ENCODE measurements at places on chromosomes 1 and 21.

DNA sequence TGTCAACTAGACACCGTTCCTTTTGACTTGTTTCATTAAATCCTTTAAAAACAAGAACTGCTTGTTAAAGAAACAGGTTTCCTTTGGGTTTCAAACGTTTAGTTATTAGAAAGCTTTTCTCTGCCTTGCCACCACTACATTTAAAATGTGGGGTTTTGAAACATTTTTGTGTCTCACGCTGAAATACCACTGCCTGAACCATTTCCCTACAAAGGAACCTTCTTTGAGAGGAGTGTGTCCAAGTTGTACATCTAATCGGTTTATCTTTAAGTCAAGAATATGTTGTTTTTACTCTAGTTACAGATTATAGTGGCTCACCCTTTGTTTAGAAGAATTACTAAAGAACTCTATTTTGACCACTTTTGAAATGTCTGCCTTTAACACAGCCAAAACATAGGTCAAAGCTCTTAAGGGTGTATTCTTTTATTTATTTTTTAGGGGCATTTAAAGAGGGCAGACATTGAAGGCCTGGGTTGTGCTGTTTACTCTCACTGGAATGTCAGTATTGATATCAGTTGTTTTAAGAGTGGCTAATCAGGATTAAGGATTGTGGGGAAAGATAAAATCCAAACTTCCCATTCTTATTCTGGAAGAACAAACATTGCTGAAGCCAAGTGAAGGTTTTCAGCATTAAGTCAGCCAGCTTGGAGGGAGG, 143.4 kb downstream of the GALNT2 start:
- DNase-seq: no peak

DNA sequence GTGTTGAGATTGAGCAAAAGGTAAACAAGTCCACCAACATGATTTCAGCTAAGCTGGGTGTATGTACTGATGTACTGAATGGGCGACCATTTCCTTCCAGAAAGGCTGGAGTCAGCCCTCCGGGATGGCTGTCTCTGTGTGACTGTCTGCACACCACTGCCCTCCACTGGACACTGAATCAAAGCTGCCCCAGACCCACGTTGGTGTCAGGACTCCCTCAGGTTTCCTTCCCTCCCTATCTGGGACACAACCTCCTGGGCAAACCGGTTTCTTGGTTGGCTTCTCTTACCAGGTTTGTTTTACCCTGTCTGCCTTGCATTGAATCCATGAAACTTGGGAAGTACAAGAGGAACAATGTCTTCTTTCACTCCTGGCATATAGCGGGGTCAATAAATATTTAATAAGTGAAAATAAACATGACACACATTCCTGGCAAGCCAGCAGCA, 5.3 kb upstream of the SRP9 start:
- no peak for DNase-seq

DNA sequence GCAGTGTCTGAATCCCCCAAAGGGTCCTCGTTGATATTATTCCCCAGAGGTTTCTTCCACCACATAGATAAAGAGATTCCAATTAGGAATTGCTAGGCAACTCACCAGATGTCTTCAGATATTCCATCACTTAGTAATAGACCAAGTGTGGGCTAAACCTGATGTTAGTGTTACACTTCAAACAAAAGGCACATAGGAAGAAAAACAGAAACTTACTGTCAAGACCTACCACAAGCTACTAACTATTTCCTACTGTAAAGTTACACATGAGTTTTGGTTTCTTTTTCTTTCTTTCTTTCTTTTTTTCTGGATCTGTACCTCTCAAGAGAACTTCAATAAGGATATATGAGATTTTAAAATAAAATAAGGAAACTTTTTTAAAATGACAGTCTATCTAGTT, 879.1 kb upstream of the NEGR1 start:
- DNase-seq: no peak

DNA sequence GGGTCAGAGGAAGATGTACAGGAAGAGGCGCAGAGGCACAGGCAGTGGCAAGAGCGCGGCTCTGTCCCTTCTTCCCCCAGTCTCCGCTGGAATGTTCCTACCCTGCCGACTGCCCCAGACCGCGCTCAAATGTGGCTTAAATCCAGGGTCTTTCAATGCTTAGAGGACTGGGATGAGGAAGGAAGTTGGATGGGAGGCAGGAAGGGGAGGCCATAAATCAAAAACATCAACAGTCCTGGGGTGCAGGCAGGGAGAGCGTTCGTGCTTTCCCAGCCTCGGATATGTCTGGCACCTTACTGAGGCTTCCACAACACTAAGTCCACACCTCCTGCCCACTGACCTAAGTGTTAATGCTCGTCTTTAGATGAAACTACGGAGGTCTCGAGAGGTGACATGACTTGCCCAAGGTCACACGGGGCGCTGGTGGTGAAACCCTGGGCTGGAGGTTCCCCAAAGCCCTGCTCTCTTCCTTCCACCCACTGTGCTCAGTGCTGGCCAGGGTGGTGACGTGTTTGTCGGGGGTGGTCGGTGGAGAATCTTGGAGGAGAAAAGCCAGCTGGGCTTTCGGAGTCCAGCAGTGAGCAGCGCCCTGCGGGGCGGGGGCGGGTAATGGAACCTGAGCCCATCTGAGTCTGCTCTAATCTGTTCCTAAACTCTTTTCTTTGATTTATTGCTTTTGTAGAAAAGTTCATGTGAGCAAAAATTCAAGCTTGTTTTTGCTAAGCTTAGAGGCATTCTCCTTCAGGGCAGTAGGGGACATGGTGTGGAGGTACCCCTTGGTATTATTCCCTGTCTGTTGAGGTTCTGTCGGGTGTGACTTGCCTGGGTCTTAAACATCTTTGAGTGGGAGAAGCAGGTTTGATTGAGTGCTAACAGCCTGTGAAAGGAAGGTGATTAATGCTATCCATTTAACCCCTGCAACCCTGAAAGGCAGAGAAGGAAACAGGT, 708 bp downstream of the CDA start:
- DNase-seq: no peak

DNA sequence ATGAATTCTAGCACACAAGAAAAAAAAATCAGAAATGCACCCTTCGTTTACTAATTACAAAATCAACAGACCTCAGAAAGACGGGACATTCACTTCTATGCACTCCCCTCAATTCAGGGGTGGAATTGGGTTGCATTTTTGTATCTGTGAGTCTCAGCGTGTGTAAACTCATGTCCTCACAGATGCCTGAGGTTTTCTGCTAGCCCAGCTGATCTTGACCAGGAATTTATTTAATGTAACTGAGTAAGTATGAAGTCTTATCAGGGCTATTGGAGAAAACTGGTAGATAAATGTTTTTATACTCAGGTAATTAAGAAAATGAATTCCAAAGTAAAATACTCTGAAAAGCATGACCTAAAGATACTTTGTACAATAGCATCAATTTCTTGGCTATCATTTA, 167.7 kb downstream of the RUNX1 start:
- DNase-seq: no peak

DNA sequence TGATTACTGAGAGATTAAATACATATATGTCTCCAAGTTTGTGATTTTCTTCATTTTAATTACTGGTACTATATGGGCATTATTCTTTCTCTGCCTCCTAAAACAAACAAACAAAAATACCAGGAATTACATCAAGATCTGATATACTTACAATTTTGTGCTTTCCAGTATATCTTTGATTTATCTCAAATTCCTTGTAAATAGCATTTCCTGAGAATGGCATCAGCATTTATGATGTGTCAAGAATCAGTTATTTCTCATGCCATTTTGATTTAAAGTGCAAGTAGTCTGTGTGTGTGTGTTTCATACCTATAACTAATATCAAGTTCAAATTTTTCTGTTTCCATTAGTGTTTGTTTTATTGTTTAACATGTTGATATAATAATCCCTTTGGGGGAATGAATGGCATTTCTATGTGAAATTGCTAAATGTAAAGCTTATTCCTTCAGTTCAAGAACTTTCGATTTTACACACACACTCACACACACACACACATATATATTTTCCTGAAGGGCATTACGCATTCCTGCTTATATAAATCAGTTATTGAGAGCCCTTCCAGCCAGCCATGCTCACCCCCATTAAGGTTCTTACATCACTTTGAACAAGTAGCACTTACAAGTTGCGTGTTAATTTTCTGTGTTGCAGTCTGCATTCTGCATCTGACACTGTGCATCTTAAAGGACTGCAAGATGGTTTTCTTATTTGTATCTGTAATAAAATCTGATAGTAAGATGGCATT, 102.7 kb downstream of the NEK7 start:
- DNase-seq: no peak

GRCh38 chr1:56578963-56579875, at the start of gene PLPP3:
Gene PLPP3, minus strand, starts transcription at chr1:56579563. Its CDS starts 547 bp downstream, at chr1:56579016.
- DNase-seq: no peak

DNA sequence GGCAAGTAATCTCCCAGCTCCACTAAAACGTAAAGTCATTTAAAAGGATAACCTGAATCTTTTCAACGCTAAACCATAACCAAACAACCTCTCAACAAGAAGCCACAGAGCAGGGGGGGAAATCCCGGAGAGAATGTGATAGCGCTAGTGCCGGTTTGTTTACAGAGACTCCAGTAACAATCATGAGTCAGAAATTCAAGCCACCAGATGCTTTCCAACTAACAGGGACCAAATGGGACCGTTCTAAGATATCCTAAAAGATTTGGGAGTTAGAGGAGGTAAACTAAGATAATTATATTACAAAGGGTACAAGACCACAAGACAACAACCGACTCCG, 825 bp downstream of the DCAF8 start:
- peak; percentile 13 for DNase-seq

DNA sequence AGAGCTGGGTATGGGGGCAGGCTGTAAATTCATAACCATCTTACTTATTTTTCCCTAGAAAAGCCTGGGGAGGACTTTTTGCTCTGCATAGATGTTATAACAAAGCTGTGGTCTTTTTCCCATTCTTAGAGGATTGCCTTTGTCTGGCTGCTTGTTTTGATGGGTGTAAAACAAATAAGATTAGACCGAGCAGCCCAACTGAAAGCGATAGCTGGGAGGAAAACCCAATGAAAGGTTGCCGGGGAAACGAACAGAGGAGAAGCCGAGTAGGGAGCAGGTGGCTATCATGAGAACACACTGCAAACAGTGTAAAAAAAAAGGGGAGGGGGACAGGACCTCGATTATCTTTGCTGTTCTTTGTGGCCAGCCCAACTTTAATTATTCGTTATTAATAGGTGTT, 1.9 kb downstream of the ELAVL4 start:
- DNase-seq: no peak

GRCh38 chr1:232625319-232625868, 4.5 kb downstream of the SIPA1L2 start:
- DNase-seq: no peak

GRCh38 chr1:180898441-180899219, 14.1 kb upstream of the KIAA1614 start:
- no peak for DNase-seq

DNA sequence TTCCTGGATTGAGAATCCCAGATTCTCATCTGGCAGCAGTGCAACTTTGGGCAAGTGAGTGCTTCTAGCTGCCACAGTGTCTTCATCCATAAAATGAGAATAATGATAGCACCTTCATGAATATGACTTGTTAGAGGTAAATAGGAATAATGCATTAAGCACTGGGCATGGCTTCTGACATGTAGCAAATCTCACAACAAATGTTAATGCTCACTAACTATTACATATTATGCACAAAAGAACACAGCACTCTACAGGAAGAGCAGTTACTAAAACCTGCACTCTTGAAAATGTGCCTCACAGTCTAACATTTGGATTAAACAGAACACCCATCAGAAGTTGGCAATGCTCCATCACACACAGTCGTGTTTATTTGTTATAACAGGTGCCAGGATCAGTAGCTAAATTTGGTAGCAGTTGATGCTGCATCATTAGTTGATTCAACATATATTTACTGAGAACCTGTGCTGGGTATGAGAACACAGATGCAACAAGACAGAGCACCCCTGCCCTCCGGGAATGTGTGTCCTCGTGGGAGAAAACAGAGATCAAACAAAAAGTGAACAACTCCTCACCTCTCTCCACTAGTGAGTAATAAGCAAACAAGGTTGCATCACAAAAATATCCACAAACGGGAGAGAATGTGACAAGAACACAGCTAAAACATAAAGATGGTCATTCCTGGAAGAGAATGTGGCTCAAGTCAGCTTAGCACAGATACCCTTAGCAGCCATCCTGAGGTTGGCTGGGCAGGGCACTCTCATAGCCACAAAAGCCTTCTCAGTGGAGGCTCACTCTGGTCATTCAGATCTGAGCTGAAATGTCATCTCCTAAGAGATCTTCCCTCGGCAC, 26.2 kb upstream of the LBR start:
- DNase-seq: no peak

DNA sequence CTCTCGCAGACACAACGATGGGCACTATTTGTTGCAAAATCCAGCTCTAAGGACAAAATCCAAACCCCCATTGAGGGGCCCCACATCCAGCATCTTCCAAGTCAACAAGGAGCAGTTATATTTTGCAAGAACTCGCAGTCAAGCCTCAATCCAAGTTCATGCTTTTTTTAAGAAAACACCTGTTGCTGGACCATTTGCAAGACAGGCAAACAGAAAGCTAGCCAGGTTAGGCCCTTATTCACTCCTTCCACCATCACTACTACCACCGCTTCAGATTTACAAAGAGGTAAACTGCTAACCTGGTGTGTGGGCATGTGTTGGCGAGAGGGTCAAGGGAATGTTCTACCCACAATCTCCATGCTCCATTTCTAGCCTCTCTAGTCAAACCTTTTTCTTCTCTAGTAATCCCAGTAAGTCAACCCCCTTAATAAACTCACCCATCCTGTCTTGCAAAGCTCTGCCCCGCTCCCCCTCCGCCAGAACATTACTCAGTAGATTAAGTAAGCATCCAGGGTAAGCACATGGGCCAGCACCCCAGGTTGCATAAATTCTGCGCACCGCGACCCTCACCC, 703 bp downstream of the ERI3 start:
- DNase-seq: no peak

DNA sequence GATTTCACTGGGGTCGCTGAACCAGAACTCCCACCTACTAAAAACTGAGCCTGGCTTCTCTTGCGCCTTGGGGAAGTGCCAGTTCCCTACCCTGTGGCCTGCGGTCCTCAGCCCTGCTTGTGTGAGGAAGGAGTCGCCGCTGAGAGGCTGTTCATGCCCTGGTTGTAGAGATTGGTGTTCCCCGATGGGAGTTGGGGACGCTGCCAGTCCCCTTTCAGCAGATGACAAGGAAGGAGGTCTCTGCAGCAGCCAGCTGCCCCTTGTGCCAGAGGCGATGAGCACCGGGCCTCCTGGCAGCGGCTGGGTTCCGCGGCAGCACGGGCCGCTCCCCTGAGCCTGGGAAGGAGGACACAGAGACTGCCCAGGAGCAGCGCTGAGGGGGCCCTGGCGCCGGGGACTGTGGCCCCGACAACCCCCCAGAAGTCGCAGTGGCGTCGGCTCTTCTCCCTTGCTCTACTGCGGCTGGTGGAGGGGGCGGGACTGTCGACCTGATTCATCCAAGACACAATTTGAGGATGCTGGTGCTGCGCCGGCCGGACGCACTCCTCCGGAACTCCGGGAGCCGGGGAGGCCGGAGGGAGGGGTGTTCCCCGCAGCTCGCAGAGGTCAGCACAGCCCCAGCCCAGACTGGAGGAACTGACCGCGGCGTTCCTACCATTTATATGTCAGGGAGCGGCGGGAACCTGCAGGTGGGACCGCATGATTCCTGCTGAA, 12.0 kb upstream of the ADORA3 start:
- DNase-seq: no peak
